ENCODE measurements at places on chromosomes 4 and X. TPM values are rescaled to one million over a fixed set of nuclear protein-coding genes. Genes with fewer than 3 reads are reported as not detected.

The HTN3 gene
- total RNA-seq: not detected

The ASMT gene
- 0.57 TPM for total RNA-seq

The RHOXF1 gene
- not detected for total RNA-seq

The FAM133A gene
- not detected for total RNA-seq

The FRMD7 gene
- not detected for total RNA-seq

The BTC gene
- not detected for total RNA-seq

The CXorf49 gene
- total RNA-seq: not detected

The STATH gene
- total RNA-seq: not detected

The MAGEA10 gene
- total RNA-seq: not detected

The GAGE12F gene
- total RNA-seq: not detected

The PQBP1 gene
- total RNA-seq: 56.7 TPM

The NMU gene
- not detected for total RNA-seq

The FMR1NB gene
- not detected for total RNA-seq

The MCTS1 gene
- 21.9 TPM for total RNA-seq

The IL3RA gene
- total RNA-seq: not detected

The PNCK gene
- not detected for total RNA-seq

The LPAR4 gene
- 0.29 TPM for total RNA-seq

The GLRB gene
- total RNA-seq: 8.2 TPM

The MAGEB17 gene
- total RNA-seq: not detected

The FGA gene
- total RNA-seq: not detected

The KLF8 gene
- total RNA-seq: 2.6 TPM

The PITX2 gene
- total RNA-seq: 36.1 TPM

The STIM2 gene
- total RNA-seq: 25.2 TPM

The MAGEA2 gene
- not detected for total RNA-seq

Data from placental pericyte (primary cell).